ENCODE measurements at places on chromosomes 5 and 9.

- peak; percentile 55 for DNase-seq
These were observed 262.9 kb upstream of the PTPRD start for GRCh38 chr9:10875752-10876151.

DNA sequence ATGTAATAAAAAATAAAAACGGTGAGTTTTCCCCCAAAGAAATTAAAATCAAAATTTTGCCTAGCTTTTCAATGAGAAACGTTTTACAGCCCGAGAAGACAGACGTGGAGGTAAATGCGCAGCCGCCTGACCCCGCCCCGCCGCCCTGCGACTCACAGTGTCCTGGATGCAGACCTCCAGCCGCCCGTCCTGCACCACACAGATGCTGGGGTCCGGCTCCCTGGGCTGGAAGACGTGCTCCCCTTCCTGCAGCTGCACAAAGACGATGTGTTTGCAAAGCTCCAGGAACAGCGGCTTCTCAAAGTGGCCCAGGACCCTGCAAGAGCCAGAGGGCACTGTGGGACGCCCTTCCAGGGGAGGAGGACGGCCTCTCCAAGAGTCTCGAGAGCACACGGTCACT is 7.7 kb downstream of the PNPLA7 start:
- no peak for DNase-seq

GRCh38 chr5:133314086-133314485 is 262.3 kb downstream of the HSPA4 start:
- DNase-seq: no peak

- DNase-seq: no peak
These were observed 37.8 kb upstream of the C5orf63 start for GRCh38 chr5:127111112-127111511.

- DNase-seq: no peak
These were observed 1.2 kb downstream of the ZCCHC9 start for GRCh38 chr5:81302596-81302995.

- DNase-seq: peak; percentile 26
These were observed 4.1 kb downstream of the ALDH1A1 start for GRCh38 chr9:72948575-72949243.

GRCh38 chr5:66440202-66440680 is 156.0 kb upstream of the MAST4 start:
- DNase-seq: peak; percentile 74

- DNase-seq: no peak
These were observed 199.8 kb downstream of the LRRC70 start for GRCh38 chr5:62778316-62779009.

- DNase-seq: no peak
These were observed 720.5 kb upstream of the NUDT12 start for GRCh38 chr5:104283136-104283535.

GRCh38 chr9:20538956-20539355 is 83.3 kb downstream of the MLLT3 start:
- no peak for DNase-seq

- no peak for DNase-seq
These were observed 275.7 kb upstream of the DAB2 start for GRCh38 chr5:39700523-39700922.

DNA sequence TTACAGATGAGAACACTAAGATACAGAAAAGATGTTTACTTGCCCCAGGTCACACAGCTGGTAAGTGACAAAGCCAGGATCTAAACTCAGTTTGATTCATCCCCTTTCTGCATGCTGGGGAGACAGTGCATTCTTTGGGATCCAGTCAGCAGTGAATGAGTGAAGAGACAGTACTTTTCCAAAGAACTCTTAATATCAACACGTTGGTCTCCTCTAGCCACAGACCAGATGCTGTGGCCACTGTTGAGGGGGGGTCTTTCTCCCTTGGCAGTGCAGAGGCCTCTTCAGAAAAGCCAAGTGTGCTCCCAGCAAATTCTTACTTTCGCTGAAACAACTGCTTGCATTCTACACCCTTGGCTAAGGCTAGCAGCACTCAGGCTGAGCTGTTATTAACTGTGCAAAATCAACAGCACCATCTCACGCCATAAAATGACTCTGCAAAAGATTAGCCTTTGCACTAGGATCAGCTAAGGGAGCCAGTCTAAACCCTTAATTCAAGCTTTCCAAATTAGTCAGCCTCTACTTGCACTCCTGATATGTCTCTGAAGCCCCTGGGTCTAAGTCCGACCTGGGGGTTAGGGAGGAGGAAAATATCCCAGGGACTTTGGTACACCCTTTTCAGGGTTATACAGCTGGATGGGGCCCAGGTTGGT is 4.8 kb upstream of the TMEM171 start:
- DNase-seq: no peak

GRCh38 chr9:136086213-136086881 is 8.7 kb downstream of the NACC2 start:
- DNase-seq: no peak

DNA sequence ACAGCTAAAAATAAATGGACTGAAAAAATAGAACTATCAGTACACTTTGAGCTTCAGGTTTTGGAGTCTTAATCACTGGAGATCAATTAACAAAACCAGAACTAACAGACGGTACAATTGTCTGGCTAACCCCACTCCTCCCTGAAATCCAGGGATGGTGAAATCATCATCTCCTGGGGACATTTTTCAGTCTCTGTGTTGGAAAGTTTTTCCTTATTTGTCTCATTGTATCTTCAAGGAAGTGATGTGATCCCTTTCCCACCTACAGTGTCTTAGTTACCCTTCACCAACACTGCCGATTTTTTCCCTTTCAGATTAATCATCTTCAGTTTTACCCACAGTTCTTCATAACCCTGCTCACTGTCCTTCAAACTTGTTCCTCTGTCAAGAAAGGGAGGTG is 81.9 kb downstream of the MAP1B start:
- no peak for DNase-seq

GRCh38 chr5:53667621-53668020 is 107.2 kb downstream of the NDUFS4 start:
- DNase-seq: no peak

GRCh38 chr5:134553821-134554267 is 28.4 kb downstream of the JADE2 start:
- no peak for DNase-seq

GRCh38 chr5:169980418-169981053 is at the start of gene INSYN2B:
INSYN2B (minus strand) TSS chr5:169980495; CDS start chr5:169883898, 96,597 bp downstream.
- DNase-seq: peak; percentile 80

- DNase-seq: no peak
These were observed 2.9 kb downstream of the P4HA2 start for GRCh38 chr5:132224716-132225115.

DNA sequence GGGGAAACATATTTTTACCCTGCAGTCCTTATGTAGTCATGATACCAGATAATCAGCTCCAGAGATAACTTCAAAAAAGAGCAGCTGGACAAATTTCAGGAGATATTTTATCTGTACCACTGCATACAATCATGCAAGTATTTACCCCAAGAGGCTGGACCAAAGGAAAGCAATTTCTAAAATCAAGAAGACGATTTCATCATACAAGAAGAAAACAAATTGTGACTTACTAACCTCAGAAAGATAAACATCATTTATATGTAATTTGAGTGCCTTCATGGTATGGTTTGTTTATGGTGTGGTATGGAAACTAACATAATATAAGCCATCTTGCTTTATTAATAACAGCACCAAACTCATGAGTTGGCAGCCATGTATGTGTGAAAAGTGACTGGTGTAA is 603.6 kb downstream of the PSAT1 start:
- DNase-seq: no peak

DNA sequence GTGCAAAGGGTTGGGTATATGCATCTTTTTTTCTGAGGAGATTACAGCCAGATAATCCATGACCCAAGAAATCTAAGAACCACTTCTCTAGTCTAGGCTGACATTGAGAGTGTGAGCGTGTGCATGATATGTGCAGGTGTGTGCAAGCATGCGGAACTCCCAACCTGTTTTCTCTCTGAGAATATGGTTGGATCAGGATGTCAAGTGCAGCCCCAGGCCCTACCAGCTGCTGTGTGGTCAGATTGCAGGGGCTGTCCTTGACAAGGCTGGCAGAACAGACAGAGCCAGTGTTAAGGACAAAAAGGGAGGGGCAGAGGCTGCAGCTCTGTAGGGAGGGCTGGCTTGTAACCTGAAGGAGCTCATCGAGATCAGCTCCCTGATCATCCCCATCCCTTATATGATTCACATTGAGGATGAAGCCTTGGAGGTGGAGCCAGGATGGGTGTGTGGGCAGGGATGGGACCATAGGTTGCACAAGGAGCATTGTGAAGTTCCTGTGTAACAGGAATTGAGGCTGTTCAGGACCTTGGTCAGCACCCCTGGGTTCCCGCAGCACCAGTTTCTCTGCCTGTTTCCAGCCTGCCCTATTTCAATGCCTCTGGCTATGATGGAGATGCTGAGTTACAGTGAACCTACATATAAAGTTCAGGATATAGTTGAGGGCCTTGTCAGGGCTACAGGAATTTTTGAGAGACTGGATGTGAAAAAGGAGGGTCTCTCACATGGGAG is 52.6 kb upstream of the ARAP3 start:
- no peak for DNase-seq

- no peak for DNase-seq
These were observed 15.0 kb upstream of the SCGB3A1 start for GRCh38 chr5:180606215-180606785.

GRCh38 chr9:3865141-3865772 is 339.5 kb upstream of the RFX3 start:
- peak; percentile 17 for DNase-seq

DNA sequence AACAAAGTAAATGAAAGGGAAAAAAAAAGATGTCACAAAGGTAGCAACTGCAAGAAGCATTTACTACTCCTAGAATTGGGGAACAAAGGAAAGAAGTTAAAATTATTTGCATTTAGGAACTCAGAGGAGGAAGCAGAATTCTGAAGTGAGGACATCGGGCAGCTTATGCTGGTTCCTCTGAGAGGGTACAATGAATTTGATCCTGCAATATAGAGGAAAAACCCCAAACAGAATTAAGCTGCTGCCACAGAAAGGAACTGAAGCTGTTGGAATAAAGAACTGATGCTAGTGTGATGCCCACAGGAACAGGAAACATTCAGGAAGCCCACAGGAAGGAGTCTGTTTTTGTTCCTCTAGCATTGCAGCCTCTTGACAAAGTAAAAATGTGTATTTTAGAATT is 22.3 kb upstream of the TBCA start:
- DNase-seq: no peak

GRCh38 chr5:140246378-140247122 is 56.4 kb downstream of the PFDN1 start:
- DNase-seq: peak; percentile 40

- no peak for DNase-seq
These were observed 336.2 kb upstream of the ZNF462 start for GRCh38 chr9:106526716-106527204.

DNA sequence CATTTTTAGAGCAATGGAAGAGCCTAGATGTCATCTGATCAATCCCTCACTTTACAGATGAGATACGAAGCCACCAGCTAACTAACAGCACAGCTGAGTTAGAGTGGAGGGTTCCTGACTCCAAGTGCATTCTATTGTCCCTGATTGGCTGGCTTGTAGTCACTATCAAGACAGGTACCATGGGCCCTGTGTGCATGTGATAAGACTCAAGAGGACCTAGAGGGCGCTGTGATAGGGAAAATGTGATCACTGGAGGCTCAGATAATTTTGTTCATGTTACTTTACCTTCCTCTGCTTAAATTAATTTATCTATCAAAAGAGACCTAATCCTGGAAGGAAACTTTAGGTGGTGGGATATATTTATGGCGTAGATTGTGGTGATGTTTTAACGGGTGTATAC is 19.5 kb upstream of the SNAPC3 start:
- no peak for DNase-seq

DNA sequence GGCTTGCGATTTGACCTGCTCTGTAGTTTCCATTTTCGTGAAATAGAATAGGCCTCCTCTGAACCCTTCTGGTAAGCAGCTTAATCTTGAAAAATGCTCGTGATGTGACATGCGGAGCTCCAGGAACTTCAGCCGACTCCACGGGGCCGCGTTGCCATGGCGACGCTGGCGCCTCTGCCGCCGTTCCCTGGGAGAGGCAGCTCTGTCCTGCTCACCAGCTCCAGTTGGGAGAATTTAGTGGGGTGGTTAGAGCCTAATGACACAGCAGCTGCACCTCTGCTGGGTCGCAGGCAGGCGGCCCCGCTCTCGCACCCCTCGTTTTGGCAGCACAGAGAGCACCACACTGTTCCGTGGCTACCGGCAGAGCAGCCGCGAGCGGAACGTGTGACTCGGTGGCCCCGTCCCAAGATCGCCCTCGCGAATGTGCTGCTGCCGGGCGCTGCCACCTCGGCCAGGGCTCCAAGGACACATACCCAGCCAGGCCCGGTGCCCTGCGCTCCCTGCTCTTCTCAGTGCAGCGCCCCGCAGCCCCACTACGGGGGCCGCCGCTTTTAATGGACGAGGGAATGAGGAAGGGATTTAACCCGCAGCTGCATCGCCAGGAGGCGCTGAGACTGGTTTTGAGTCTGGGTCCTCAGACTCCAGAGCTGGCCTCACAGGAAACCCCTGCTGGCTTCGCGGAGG is 131.2 kb upstream of the LMX1B start:
- DNase-seq: no peak

GRCh38 chr5:177171961-177172360 is 38.4 kb downstream of the NSD1 start:
- no peak for DNase-seq

DNA sequence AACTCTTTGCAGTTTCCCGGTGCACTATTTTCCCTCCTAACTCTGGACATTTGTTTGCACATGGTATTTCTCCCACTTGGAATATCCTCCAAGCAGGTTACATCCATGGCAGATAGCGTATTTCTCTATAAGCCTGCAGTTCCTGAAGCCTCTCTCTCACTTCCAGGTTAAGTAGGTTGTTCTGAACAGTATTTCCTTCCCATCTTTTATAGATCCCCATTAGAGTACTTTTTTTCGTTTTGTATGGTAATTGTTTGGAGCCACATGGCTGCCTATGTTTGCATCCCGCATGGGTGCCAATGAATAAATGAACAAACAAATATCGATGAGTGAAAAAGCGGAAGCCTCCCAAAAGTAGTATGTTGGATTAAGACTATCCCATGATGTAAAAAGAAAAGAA is 113.4 kb upstream of the IQGAP2 start:
- no peak for DNase-seq

DNA sequence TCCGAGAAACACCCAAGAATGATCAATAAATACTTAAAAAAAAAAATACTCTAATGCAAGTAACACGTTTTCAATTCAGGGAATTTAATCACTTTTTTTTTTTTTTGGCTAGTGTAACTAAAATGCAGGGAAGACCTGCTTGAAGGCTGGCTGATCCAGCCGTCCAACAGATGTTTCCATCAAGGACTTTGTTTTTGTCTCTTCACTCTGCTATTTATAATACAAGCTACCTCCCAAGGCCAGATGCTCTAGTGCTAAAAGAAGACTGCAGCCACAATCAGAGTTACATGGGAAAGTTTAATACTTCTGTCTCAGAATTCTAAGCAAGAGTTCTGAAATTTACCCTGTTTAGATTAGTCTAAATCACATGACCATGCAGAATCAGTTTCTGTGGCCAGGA is 14.5 kb downstream of the TBCA start:
- no peak for DNase-seq

DNA sequence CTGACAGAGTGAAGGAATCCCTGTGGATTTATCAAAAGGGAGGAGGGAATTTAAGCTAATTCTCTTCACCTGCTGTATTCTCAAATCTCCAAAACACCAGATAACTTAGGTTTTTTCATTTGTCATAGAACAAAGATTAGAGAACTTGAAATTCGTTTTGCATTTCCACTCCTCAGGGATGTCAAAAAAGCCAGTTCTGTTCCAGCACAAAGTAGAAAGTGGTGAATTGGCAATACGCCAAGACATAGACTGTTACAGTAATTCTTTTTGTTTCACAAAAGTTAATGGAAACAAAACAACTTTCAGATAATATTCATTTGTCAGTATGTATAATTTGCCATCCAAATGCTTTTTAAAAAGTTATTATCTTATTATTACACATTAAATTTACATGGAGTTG is 15.0 kb downstream of the S1PR3 start:
- no peak for DNase-seq

GRCh38 chr9:15553528-15553898 is 670 bp downstream of the CCDC171 start:
- no peak for DNase-seq

Data from RCC 7860 (cell line).